ENCODE measurements at places on chromosomes 3 and 15.

- no peak for DNase-seq
Observed at GRCh38 chr3:88002448-88002847, 56.4 kb downstream of the CGGBP1 start.

DNA sequence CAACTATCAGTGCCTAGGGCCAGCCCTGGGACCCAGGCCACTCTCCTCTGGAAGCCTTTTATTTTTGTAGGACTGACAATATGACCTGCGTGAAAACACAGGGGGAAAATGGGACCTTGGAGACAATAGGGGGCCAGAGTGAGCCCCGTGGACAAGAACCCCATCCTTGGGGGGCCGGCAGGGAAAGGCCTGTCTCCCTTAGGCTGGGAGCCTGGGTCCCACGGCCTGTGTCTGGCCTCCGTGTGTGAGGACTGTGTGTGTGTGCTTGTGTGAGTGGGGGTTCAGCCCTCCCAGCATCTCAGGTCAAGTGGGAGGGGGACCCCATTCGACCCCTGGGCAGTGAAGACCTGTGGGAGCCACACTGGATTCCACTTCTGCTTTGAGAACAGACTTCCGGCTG, 53.3 kb downstream of the EXOG start:
- DNase-seq, result no peak

DNA sequence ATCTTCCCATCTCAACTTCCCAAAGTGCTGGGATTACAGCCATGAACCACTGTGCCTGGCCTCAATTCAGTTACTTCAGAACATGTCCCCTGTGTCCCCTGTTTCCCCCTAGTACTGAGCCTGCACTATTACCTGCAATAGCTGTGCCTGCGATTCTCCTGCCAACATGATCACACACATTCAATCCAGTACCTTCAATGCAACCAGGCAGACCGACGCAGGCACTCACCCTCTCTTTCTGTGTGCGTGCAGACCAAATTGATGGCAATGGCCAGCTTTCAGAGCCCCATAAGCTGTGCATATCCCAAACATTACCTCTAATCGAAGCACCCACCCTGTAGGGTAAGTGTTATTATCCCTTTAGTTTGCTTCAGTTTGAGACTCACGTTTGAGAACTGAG, 73.0 kb upstream of the EPHB3 start:
- no peak for DNase-seq

GRCh38 chr15:61381501-61381900, 152.4 kb upstream of the RORA start:
- DNase-seq, result no peak

- no peak for DNase-seq
Observed at GRCh38 chr3:149670742-149671492, 13.1 kb upstream of the WWTR1 start.

GRCh38 chr3:44995142-44995770, 19.2 kb downstream of the EXOSC7 start:
- no peak for DNase-seq
